ENCODE measurements at places on chromosomes 12 and 14.

- DNase-seq: no peak
Observed at GRCh38 chr12:68081561-68081960, 78.0 kb downstream of the IFNG start.

DNA sequence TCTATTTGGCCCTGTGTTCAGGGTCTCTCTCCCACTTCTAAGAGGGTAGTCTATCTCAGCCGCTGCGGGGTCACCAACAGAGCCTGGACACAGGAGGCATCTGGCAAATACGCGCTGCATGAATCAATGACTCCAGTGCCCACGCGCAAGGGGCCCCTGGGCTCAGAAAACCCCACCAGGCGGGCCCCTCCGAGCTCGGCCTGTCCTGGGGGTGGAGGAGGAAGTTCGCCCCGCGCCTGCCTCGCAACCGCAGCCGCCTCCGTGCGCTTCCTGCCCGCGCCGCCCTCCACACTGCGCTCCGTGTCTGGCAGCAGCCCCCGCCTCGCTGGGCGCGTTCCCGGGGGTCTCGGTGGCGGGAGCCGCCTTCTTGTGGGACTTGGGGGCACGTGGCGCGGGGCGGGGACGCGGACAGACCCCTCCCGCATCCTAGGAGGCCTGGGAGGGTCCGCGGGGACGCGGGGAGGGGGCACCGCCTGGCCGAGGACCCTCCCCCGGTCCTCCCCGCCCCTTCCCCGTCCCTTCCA is 811 bp upstream of the FBRSL1 start:
- peak; percentile 34 for DNase-seq

DNA sequence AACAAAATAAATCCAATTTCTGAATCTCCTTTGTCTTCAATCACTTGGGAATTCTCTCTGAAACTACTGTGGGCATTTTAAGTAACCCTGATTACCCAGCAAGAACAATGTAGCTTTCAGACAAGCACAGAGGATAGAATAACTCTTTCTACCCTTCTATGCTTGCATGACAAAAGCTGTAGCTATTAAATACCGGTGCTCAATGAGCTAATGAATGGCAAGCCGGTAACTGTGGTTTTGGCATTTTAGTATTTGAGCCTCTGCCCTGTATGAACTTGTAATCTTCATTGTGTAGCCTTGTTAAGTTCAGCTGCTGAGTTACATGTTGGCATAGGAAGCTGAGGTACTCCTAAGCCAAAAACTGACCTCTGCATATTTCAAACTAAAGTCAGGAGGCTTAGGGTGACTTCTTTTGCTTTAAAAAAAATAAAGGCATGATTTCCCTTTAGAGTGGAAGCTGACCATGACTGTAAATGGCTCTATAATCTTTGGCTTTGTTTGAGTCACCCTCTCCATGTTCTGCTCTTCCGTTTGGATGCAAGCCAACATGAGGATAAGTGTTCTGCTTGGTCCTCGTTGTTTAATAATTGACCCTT is 171.0 kb upstream of the HIF1A start:
- no peak for DNase-seq

DNA sequence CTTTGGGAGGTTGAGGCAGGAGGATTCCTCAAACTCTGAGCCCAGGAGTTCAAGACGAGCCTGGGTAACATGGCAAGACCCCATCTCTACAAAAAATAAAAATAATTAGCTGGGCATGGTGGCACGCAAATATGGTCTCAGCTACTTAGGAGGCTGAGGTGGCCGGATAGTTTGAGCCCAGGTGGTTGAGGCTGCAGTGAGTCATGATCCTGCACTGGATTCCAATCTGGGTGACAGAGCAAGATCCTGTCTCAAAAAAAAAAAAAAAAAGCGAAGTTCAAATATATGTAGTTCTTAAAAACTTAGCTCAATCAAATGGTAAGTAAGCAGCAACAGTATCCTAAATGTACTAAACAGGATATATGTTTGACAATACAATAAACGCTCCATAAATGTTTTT is 85.5 kb upstream of the SSTR1 start:
- DNase-seq: no peak

All from activated CD4-positive, alpha-beta T cell treated with anti-CD3 and anti-CD28 coated beads for 1 hour (primary cell).